NCI-H774 (cell line): ENCODE measurements at places on chromosomes 7 and 10.

DNA sequence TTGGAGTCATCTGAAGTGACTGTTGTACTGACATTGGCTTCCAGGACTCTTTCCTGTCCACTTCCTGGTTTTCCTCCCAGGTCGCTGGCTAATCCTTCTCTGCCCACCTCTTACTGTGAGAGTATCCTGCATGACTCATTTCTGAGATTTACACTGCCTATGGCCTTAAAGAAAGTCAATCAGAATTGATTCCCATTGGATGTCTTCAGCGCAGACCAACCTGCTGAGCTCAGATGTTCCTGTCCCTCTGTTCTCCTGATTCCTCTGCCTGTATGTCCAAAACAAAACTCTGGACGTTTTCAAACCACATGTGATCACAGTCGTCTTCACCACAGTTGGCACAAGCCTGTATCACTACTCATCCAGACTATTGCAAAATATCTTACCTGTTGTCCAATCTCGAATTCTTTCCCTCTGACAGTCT lies 262.1 kb downstream of the CREB5 start:
- DNase-seq: no peak

GRCh38 chr10:98097175-98097574 lies 37.3 kb upstream of the R3HCC1L start:
- no peak for DNase-seq

DNA sequence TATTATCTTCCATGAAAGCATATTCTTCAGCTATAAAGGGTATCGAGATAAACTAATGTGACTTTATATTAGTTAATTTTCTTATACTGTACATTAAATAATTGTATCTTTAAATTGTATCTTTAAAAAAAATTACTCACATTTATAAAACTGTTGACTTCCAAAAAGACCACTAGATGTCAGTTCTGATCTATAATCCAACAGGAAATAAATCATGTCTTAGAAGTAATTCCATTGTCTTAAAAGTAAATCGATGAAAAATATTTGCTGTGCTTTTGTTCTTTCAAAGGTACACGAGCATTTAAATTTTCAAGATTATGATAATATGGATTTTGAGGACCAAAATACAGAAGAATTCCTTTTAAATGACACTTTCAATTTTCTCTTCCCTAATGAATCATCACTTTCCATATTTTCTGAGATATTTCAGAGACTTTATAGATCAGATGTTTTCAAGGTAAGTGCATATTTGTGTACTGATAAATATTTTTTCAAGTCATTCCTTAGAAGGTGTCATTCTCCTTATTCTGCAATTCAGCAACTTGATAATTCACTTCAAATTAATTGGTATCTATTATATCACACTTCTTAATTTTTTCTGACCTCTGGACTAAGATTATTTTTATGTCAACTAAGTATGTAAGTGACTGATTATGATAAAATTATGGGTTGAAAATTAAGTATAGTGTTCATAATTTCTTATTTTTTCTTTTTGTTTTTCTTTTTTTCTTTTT lies 138.5 kb downstream of the CPED1 start:
- DNase-seq: no peak

DNA sequence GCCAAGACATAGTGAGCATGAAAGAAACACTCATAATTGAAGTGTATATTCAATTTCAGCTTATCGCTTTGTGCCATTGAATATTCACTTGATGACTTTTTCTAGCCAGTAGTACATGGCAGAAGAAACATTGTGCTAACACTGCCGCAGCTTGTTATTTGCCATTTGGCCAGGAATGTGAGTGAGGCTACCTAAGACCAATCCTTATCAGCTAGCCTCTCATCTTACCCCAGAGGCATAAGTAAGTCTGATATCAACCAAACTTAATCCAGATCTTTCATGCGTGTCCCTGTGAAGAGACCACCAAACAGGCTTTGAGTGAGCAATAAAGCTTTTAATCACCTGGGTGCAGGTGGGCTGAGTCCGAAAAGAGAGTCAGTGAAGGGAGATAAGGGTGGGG lies 586.0 kb upstream of the MBL2 start:
- DNase-seq: no peak

GRCh38 chr7:149732111-149732561 lies 41.3 kb downstream of the ZNF467 start:
- no peak for DNase-seq

- DNase-seq: no peak
Measured at GRCh38 chr10:30454744-30455510, 20.9 kb downstream of the MAP3K8 start.

- DNase-seq: no peak
Measured at GRCh38 chr10:11439523-11440053, 171.9 kb downstream of the USP6NL start.

DNA sequence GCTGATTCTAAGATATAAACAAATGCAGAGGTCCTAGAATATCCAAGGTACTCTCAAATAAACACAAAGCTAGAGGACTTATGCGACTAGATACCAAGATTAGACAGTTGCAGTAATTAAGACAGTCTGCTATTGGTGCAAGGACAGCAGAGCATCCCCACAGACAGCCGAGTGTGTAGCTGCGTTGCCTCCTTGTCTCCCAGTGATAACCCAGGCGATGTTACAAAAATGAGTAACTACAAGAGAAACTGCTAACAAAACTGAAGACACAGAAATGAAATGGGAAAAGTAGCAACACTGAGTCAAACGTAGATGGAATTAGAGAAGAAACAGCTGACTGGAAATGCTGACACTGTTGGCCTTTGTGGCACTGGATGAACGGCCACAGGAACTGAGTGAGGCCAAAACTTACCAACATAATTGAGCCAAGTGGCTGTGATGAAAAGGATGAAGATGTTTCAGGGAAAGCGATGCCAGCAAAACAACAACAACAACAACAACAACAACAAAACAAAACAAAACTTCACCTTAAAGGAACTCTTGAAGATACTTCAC lies 54.3 kb downstream of the BAIAP2L1 start:
- no peak for DNase-seq

DNA sequence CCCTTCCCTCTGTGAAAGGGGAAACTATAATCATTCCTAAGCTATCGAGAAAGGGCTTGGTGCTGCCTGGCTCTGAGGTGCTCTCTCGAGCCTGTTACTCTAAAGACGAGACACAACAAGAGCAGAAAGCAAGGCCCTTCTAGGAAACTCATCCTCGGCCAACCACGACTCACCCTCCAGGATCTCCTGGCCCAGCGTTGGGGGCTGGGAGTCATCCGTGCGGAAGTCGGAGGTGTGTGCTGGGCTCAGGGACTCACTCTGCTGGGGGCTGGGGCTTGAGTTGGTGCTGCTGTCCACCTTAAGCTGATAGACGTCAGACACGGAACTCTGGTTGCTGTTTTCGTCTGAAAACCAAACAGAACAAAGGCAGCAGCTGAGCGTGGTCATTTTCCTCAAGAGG lies 17.6 kb upstream of the BAZ1B start:
- DNase-seq: no peak

GRCh38 chr10:129704786-129705525 lies 237.9 kb downstream of the MGMT start:
- no peak for DNase-seq

- DNase-seq: no peak
Measured at GRCh38 chr7:133489906-133490305, 237.0 kb downstream of the EXOC4 start.

GRCh38 chr7:69256634-69257081 lies 341.6 kb upstream of the AUTS2 start:
- DNase-seq: no peak

DNA sequence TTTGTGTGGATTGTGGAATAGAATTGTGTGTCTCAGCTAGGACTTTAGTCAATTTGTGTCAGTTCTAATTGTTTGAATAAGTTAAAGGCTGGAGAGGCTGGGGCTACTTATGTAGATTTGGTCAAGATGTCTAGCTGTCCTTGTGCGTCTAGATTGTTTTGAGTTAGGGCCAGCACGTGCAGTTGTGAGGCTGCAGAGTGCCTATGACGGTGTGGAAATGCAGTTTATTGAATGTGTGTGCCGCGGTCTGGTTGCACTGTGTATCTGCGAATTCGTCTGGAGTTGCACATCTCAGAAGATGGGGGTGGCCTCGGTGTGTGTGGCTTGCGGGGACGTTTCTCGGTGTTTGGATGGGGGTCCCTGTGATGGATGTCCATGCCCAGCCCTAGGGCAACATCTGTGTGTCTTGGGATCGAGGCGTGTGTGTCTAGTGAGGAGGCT lies 10.2 kb downstream of the EMX2 start:
- DNase-seq: no peak

DNA sequence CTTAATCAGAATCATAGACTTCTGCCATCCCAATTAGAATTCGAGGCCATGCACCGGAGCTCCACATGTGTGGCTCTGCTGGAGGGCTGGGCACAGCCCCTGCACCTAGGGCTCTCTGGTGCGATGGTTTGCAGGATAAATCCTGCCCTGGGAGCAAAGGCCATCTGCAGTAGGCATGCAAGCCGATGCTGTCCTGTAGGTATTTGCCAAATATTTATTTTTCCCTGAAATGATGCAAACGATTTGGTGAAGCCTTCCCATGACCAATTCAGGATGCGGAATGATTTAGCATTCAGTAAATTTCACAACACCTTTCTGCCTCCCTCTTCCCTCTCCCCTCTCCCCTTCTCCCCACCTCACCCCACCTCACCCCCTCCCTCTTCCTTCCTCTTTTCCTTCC lies 170.6 kb downstream of the EBF3 start:
- DNase-seq: no peak

GRCh38 chr7:124033095-124033806 lies 384 bp upstream of the TMEM229A start:
- DNase-seq: no peak

- no peak for DNase-seq
Measured at GRCh38 chr7:130791746-130792145, 57.7 kb upstream of the KLF14 start.

- DNase-seq: no peak
Measured at GRCh38 chr7:81297317-81297716, 378.5 kb upstream of the SEMA3C start.

GRCh38 chr7:147376192-147376591 lies 1214.4 kb upstream of the C7orf33 start:
- no peak for DNase-seq

DNA sequence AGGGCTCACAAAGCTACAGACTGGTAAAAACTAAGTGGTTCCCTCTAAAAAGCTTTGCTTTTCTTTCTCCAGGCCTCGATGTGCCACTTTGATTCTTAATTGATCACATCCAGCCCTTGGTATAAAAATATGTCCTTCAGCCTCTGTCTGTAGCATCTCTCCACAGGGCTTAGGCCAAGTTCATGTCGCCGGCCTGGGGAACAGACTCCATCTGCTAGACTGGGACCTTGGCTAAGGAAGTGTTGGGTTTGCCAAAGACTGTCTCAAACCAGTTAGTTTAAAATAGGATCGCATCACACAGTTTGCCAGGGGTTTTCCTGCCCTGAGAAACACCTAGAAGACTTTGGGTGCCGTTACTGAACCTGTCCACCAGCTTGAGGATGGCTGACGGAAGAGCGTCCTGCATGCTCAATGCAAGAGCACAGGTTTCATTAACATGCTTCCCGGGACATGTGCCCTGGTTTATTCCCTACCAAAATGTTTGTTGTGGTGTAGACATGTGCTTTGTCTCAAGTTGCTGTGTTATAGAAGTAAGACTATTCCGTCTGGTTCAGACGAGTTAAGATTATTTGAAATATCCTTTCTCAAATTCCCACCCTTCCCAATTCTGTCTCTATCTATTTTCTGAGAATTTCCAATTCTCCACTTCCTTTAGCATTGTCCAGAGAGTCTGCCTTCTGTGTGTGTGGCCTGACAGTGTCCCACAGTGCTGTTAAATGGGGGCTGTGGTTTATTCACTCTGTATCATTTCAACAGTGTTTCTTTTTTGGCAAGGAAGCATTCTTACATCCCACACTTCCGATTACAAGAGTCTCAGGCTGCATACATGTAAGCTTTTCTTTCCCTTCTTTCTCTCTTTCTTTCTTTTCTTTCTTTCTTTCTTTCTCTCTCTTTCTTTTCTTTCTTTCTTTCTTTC lies 334.7 kb downstream of the INHBA start:
- DNase-seq: no peak

DNA sequence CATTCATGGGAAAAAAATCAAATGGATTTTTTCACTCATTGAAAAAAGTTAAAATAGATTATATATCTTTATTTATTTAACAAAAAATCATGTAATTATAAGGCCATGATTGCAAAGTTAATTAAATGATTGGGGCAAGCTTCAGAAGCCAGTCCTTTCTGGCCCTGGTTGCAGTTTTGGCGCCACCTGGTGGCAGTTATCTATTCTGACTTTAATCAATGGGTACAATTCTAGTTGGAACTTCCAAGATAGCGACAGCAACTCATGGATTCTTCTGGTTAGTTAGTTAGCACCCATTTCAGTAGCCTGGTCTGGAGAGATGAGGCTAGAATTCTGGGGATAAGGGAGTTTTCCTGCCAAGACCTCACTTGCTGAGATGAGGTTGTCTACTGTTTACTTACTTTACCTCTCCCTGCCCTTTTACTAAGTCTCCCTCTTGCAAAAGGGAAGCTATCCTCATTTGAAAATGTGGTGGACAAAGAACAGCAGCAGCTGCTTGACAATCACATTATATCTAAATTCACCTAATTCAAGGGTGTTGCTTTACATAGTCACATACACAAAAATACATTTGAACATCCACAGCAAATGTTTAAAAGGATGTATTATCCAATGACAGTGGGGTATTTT lies 42.3 kb downstream of the NOC3L start:
- DNase-seq: peak; percentile 1

DNA sequence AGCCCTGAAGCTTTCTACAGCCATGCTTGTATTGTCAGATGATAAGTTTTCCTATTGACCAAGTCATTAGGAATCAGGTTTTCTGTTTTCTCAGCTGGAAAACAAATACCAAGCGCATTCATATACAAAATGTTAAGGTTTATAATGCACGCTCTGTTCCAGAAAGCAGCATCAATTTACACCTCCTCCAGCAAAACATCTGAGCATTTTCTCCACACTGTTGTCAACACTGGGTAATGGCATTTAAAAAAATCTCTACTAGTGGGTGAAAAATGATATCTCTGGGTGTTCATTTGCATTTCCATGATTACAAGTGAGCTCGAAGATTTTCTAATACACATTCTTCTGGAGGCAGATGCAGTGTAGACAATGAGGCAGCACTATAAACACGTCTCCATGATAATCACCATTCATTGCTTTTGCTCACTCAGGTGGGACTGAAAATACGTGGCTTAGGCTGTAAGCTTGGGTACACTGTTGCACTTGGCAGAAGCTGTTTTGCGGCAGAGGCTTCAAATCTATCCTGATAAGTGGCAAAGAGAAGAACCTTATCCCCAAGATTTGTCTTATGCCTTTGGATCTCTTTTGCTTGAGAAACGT lies 114.8 kb upstream of the PLPP4 start:
- DNase-seq: no peak

DNA sequence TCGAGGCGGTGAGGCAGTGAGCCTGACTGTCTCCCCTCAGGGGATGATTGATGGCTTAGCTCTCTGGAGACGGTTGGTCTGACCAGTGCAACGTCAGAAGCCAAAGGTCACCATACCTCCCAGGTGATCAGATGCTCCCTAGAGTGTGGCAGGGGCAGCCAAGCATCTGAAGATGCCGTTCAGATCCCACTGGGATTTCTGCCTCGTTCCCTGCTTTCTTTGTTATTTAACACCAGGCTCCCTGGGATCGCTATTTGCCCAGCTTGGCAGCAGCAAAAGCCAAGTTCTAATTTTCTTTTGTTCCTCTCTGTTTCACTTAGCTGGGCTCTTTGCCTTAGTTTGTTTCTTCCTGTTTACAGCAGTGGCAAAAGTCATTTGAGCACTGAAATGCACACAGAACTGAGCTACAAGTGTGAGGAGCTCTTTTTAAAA lies 53.5 kb upstream of the SVIL start:
- DNase-seq: no peak
